ENCODE measurements at places on chromosomes 4 and X.
A peak's percentile ranks its signal among the peaks of the same experiment; 100 is the strongest.

- DNase-seq: no peak
Measured at GRCh38 chr4:55568905-55569504, 22.3 kb upstream of the CLOCK start.

GRCh38 chrX:102154218-102154860 is 1.4 kb downstream of the BEX5 start:
- DNase-seq: peak; percentile 7

- DNase-seq: peak; percentile 9
Measured at GRCh38 chr4:27318740-27319139, 458.1 kb downstream of the STIM2 start.

DNA sequence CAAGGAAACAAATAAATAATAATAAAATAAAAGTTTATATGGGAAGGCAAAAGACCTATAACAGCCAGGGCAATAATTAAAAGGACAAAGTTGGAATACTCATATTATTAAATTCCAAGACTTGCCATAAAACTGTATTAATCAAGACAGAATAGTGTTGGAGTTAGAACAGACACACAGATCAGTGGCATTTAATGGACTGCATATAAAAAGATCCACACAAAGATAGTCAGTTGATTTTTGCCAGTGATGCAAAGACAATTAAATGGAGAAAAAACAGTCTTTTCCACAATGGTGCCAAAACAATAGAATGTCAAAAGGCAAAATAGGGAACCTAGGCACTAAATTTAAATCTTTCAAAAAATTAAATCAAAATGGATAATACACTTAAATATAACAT is 587.1 kb upstream of the GRIA3 start:
- DNase-seq: no peak

GRCh38 chrX:41445781-41446358 is 1.3 kb upstream of the NYX start:
- no peak for DNase-seq

DNA sequence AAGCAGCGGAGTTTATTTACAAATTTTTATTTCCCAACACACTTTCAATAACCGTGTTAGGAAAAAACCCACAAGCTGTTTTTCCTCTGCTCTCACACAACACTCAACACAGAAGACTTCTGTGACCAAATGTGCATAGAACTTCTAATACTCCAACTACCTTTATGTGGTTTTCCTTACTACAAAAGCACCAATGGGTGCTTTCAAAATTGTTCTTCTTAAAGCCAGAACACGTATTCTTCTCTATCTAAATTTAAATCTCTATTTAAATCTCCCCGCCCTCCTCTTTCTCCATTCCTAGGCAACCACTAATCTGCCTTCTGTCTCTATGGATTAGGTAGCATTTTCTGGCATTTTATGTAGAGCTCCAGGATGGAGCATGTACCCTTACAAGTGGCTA is 90.0 kb downstream of the SHROOM2 start:
- DNase-seq: no peak

- no peak for DNase-seq
Measured at GRCh38 chr4:59091146-59092142, 1981.3 kb upstream of the IGFBP7 start.
